ENCODE measurements at places on chromosomes 4 and X.
A peak's percentile ranks its signal among the peaks of the same experiment; 100 is the strongest.

DNA sequence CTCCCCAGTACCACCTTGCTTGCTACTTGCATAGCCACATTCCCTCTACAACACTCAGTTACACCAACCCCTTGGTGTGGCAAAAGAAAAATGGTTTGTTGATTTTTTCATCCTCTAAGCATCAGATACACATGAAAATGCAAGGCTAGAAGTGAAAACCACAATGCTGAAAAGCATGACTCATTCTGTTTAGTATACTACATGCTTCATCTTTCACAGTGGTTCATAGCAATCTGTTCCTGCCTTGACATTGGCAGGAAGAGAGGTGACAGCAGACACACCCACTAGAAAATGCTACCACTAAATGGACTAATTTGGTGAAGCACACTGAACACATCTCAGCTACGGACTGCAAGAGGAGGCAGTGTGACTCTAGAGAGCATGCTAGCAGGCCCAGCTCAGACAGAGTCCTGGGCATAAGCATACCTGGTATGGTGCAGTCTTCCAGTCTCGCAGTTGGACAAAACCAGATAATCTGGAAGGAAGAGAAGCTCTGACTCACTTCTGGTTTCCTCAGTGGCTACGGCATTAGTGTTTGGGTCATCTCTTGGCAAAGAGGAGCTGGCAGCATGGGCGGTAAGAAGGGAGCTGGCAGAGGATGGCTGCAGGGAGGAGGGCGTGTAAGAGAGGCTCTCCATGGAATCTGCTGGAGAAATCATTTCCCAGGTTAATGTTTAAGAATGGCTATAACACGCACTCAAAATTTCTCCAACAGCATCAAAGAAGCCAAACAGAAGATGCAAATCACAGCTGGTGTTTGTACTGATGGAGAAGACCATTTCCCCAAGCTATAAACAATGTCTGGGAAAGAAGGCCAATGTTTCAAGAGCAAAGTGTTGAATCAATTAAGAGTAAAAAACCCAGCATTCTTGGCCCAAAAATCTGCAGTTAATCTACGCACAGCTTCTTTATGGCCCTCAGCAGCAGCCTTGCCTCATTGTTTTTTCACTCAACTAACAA lies 37.8 kb downstream of the GAB3 start:
- DNase-seq, result peak; percentile 57

DNA sequence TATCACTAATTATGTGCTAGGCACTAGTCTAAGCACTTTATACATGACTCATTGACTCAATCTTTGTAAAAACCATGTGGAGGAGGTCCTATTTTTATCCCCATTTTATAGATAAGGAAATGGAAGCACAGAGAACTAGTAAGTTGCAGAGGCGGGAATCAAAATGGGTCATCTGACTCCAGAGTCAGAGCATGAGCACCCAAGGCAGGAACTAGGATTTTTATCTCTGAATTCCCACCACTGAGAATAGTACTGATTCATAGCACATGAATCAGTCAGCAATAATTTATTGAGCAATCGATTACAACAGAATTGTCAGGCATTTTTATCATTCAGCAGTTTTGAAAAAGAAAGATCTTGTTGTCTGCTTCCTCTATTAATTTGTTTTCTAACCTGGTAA lies 19.3 kb downstream of the SCARB2 start:
- no peak for DNase-seq

- no peak for DNase-seq
Measured at GRCh38 chrX:147800663-147801062, 111.1 kb upstream of the FMR1 start.

- DNase-seq, result no peak
Measured at GRCh38 chrX:120446498-120446897, 22.6 kb downstream of the LAMP2 start.

DNA sequence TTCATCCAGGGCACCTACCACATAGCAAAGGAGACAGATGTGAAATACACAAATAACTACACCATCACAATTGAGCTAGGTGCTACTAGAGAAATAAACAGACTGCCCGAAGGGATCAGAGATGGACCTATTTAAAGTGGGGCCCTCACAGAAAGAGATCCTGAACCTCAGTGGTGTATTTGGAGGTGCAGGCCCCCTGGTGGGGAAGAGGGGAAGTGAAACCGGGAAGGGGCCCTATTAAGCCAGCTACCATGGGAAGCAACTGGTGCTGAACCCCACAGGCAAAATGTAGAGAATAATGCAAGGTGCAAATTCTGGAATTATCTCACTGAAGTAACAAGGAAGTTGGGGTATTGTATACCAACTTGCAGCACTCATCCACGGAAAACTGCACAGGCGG lies 78.6 kb upstream of the FAM9A start:
- DNase-seq, result no peak

GRCh38 chr4:8215001-8215427 lies 15.9 kb downstream of the SH3TC1 start:
- DNase-seq, result no peak

DNA sequence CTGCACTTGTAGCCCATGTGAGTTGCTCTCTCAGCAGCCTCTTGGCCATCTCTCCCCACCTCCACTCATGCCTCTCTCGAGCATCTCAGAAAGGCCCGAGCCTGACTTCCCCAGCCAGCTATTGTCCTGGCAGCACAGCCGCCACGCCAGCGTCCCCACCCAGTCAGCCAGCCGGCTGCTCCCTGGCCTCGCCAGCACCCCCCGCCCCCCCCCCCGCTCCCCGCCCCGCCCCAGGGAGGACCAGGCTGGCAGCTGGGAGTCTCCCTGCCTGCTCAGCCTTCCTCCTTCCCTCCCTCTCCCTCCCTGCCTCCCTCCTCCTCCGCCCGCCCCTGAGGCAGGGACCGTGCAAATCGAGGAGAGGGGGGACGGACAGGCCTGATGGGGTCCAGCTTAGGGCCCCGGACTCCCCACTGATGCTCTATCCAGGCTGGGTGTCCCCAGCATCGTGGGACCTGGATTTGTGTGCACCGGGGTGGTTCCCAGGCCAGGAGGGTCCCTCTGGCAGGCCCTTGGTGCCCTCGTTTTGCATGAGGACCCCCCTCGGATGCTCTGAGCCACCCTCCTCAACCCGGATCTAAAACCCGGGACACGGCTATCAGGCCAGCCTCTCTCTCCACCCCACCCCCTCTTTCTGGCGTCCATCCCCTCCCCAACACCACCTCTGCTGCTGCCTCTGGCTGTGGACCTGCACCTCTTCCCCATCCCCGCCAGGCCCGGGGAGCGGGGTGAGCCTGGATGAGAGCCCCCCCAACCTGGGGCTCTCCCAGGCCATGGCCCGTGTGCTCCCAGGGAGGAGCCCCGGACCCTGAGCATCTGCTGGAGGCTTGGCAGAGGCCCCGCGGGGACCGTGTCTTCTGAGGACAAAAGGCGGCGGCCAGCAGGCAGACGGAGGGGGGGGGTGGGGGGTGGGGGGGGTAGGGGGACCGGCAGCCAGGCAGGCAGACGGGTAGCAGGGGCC lies at the start of gene GPR173:
Gene GPR173, plus strand, starts transcription at position 621 of the 958 bp plus-strand sequence. CDS start 27,833 bp downstream, outside the sequence.
- DNase-seq, result no peak

GRCh38 chr4:38768968-38769394 lies 13.8 kb downstream of the TLR10 start:
- no peak for DNase-seq

DNA sequence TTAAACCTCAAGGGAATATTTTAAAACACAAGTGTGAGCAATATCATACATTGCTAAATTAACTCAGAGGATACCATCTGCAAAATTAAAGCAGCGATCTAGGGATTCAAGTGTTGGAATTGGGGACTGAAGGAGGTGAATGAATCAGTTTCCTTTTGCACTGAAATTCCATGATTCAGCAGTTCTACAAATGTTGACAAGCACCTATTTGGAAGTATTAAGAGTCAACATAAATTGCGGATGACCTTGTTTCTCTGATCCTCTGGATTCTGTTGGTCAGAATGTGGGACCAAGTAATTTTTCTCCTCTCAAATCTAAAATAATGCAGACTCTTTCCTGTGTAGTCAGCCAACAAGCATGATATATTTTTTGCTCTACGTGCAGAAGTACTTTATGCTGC lies 78.8 kb downstream of the LDB2 start:
- DNase-seq, result no peak

GRCh38 chr4:28772066-28772465 lies 1911.4 kb downstream of the STIM2 start:
- no peak for DNase-seq

DNA sequence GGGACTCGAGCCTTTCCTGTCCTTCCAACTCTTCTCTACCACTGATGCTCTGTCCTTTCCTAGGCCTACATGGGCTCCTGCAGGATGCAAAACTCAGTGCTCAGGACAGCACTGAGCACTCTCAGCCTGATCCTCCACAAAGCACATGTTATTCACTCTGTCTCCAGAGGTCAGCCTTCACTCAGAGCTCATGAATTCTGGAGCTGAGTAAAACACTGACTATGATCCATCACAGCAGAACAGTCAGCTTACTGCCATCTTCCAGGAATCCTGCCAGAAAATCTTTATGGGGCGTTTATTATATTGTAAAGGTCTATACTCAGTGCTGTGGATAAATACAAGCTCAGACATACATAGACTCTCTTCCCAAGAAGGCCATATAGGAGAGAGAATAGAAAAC lies 121.5 kb upstream of the CPEB2 start:
- no peak for DNase-seq

DNA sequence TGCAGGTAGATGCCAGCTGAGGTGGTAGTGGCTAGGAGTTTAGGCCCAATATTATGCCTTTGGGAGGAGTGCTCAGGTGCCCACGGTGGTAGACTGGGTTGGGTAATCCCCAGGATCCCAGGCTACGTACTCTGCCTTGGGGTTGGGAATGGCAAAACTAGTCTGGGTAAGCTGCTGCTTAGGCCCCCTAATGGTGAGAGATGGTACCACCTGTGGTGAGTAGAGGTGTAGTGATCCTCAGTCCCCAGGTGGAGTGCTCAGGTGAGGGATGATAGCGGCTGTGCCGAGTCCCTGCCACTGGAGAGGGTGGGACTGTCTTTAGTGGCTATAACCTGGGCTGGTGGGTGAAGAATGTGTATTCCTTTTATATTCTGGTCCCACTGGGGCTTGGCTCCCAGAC lies 75.2 kb downstream of the IL1RAPL2 start:
- DNase-seq, result no peak

DNA sequence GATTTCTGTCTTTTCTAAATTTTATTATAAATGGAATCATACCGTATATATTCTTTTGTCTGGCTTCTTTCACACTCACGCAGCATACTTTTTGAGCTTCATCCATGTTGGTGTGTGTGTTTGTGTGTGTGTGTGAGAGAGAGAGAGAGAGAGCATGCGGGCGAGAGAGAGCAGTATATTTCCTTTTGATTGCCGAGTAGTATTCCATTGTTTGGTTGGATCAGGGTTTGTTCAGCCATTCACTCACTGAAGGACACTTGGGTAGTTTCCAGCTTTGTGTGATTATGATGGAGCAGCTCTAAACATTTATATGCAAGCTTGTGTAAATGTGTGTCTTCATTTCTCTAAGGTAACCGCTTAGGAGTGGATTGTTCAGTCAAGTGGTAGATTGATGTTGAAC lies 3.1 kb upstream of the L1CAM start:
- DNase-seq, result no peak

DNA sequence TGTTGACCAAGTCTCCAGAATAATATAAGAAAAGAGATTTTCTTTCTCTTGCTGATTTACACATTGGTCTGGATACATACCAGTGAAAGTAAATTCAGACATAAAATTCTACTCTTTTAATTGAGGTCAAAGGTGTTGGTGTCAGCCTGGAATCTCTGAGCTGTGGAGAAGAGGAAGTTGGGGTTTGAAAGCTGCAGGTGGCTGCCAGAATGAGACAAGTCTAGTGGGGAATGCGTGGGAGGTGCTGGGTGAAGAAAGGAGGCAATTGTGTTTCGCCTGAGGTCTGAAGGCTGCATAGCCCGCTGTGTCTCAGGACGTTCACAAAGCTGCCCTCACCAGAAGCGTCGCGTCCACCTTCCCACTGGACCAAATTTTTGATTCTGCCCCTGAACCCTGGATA lies 31.2 kb downstream of the PHEX start:
- peak; percentile 59 for DNase-seq

DNA sequence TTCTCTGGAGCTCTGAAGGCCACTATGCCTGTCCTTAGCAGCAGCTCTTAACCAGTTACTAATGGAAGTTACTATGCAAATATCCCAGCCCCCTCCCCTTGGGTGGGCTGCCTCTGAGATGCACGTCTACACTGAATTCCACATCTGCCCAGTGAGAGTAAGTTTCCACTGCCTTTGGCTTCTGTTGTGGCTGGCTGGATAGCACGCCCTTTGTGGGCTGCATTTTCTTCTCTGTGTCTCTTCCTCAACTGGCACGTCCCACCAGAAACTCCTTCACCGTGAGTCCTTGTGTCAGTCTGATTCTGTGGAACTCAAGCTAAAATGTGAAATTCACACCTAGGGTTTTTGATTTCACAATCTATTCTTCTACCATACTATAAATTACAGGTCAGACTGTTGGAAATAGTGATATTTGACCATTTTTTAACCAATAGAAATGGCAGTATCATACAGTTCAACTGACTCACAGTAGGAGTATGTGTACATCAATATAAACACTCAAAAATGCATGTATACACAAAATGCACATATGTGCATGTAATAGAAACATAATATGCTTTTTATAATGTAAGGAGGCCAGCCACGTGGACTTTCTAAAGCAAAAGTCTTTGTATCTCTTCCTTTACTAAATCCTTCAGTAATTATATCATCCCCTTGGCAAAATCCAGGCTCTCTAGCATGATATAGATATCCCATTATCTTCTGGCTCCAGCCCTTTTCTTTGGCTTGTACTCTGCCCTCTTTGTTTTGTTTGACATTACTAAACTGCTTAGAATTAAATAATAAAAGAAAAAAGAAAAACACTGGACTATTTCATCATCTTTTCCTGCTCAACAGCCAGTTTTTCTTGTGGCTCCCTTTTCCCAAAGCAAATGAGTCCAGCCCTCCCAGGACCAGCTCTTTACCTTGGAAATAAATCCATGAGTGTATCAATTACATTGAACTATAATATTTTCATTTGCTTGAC lies 33.2 kb upstream of the LDB2 start:
- no peak for DNase-seq

DNA sequence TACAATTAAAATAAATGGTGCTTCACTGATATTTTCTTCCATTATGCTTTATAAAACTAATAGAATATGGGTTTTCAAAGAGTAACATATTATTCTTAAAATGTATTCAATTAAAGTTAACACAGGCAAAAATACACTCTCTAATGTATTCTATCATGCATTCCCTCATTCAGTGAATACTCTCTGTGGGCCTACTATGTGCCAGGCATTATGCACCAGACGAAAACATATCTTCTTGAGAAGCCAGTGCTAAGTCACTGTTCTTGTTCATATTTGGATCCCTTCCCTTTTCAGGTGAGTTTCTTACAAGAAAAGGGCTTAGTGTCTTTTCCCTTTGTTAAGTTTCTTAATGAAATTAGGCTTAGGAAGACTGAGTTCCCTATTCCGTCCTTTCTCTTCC lies 58.1 kb downstream of the NAF1 start:
- no peak for DNase-seq
